ENCODE measurements at places on chromosomes 5 and 9. TPM values are rescaled to one million over a fixed set of nuclear protein-coding genes. Genes with fewer than 3 reads are reported as not detected.

Gene FGD3
- total RNA-seq = not detected

Gene NFX1
- 21.3 TPM for total RNA-seq

Gene KCNV2
- total RNA-seq = not detected

Gene GLIPR2
- 47.8 TPM for total RNA-seq

Gene ZNF483
- total RNA-seq = 1.5 TPM

Gene ZDHHC11
- 2.5 TPM for total RNA-seq

Gene PDE4D
- total RNA-seq = 8.3 TPM

Gene NOTCH1
- total RNA-seq = 10.9 TPM

Gene AQP7
- total RNA-seq = 0.26 TPM

GRCh38 chr5:149337736-149338135 lies 7.6 kb upstream of the GRPEL2 start:
- no peak for DNase-seq

- peak; percentile 99 for DNase-seq
Measured at GRCh38 chr5:74251141-74252035, 389.1 kb downstream of the ENC1 start.

DNA sequence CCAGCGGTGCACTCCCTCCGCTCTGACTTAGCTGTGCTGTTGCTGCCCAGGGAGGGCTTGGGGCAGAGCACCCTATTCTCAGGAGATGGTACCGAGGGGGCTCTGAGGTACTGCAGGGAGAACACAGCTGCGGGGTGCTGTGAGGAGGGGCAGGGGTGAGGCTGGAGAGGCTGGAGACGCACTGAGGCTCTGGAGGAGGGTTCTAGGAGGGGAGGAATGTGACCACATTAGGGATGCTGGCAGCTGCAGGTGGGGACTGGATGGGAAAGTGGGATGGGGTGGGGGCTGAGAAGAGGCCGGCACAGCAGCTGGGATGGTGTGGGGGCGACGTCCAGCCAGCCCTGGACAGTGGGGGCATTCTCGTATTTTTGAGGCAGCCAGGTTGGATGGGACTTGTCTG lies 20.9 kb downstream of the NCS1 start:
- no peak for DNase-seq

DNA sequence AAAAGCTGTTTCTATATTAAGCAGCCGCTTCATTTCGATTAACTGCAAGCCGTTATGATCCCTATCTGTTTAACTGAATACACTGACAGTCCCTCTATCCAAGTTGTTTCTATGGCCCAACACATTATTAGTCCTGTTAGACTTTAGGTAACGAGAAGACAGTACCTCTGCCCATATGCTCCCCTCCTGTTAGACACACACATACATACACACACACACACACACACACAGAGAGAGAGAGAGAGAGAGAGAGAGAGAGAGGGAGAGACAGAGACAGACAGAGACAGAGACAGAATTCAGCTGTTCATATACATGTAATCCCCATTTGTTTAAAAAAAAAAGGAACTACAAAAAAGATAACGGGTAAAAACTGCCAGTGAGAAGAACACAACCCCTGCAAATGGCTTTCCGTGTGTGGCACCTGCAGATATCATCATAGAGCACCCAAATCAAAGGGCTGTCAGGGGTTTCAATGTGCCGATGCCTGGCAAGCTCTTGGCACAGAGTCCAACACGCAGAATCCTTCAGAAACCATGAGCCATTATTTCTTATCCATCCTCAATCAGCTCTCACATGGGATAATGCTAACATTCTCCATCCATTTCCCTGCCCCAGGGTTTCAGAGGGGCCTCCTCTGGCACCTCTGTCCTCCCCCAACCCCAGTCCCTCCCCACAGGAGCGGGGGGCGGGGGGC lies 144.0 kb downstream of the MYO10 start:
- DNase-seq = no peak

DNA sequence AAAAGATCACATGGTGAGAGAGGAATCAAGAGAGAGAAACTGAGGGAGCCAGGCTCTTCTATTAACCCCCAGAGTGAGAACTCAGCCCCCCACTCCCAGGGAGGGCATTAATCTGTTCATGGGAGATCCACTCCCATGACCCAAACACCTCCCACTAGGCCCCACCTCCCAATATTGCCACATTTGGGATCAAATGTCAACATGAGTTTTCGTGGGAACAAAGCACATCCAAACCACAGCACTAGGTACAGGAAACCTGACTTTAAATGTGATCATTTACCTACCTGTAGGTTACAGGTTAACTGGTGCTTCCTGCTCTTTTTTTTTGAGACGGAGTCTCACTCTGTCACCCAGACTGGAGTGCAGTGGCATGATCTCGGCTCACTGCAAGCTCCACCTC lies 16.9 kb downstream of the NNT start:
- DNase-seq = no peak

- DNase-seq = no peak
Measured at GRCh38 chr5:106106384-106106783, 1564.4 kb downstream of the EFNA5 start.

DNA sequence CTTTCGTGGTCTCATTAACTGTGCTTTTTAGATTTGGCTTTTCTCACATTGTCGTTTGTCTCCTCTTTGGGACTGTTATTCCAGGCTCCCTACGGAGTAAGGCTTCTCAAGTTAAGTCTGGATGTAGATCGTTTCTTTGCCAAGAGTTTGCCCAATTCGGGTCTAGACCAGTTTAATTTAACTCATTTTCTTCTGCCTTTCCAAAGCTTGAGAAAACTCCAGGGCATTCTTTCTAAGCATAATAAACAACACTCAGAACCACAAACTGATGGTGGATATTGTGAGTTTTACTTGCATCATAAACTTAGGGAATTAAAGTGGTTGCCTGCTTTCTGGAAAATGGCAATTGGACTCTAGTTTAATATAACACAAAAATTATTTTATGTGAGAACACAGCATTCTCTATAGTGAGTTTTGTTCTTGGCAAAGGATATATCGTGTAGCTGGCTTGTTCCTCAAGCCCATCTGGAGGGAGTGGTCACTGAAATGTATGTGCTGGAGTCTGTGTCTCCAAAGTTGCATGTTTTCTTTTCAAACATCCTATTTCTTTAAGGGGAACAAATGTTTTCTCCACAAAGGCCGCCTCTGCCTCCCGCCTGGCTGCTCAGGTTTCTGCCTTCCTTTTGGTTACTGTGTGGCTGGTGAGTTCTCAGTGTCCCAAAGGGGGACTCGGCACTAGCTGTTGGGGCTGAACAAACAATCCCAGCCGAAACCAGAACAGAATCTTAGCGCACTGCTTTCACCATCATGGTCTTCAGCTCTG lies 211.3 kb upstream of the FBN2 start:
- peak; percentile 64 for DNase-seq

All from fibroblast of lung (primary cell).